ENCODE measurements at places on chromosomes 12 and 14. TPM values are rescaled to one million over a fixed set of nuclear protein-coding genes. Genes with fewer than 3 reads are reported as not detected.

GRCh38 chr12:113214895-113215400 is 6.3 kb upstream of the TPCN1 start:
- H3K27me3 ChIP-seq = no peaks in the 10 kb centered on the region
- H3K36me3 ChIP-seq = no peaks in the 10 kb centered on the region
- no peak overlapping the region for H3K27ac ChIP-seq
- H3K4me1 ChIP-seq = peaks cover 35% of the 10 kb centered on the region
- H3K4me3 ChIP-seq = no peak overlapping the region
- no peak for DNase-seq

DNA sequence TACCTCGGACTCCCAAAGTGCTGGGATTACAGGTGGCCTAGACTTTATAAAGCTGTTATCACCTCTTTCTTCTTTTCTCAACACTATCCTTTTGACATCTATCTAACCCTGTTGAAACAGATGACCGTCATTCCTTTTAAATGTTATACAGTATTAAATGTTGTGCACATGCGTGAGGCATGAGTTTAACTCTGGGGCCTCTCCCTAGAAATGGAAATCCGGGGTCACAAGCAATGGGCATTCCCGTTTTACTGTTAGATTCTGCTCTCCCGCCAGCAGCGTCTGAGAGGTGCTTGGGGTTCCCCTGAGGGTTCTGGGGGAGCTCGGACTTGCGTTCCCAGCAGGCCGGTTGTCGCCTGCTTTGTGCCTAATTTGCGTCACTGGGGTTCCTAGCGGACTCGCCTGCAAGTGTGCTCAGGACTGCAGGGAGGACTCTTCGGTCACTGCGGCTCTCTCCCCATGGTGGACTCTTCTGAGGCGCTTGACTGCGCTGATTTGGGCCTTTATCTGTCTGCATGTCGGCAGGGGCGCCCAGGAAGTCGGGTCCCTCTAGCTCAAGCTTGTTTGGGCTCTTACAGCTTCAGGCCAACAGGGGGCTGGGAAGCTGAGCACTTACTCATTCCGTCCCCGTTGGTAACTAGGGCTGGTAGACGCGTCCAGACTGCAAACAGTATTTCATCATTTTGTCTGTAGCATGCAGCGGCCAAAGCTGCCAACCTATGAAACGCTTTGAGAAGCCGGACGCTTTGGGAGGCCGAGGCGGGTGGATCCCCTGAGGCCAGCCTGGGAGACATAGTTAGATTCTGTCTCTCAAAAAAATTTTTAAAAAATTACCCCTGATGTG is 1.2 kb upstream of the RAN start:
- peak overlapping the region; percentile 65 for H3K4me3 ChIP-seq
- peak; percentile 62 for DNase-seq
- H3K4me1 ChIP-seq = peaks cover 65% of the 10 kb centered on the region
- H3K27me3 ChIP-seq = no peaks in the 10 kb centered on the region
- peak overlapping the region; percentile 76 for H3K27ac ChIP-seq

DNA sequence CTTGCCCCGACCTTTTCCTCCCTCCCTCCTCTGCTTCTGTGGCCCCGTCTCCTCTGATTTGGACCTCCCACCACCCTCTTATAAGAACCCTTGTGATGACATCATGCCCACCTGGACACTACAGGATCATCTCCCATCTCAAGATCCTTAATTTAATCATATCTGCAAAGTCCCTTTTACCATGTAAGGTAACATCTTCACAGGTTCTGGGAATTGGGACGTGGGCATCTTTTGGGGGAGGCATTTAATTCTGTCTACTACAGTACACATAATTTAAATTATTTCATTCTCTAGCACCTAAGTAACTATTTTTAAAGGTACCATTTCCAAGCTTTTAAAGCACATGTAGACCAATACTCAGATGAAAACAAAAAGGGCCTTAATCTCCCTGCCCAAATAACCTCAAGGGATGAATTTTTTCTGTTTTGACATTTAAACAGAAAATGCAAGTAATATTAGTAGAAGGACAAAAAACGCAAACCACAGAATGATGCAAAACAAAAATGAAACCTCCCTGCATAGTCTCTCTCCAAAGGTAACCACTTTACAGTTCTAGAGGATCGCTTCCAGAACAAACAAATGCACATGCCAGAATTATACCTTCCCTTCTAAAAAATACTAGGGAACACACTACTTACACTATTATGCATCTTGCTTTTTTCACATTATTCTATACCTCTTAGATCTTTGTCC is 222.1 kb downstream of the AACS start:
- H3K4me3 ChIP-seq = no peak overlapping the region
- no peak for DNase-seq
- no peaks in the 10 kb centered on the region for H3K4me1 ChIP-seq
- H3K36me3 ChIP-seq = no peaks in the 10 kb centered on the region

GRCh38 chr12:67082221-67082620 is 186.9 kb upstream of the CAND1 start:
- no peak overlapping the region for H3K27ac ChIP-seq
- no peak overlapping the region for H3K4me3 ChIP-seq
- no peak for DNase-seq
- no peaks in the 10 kb centered on the region for H3K4me1 ChIP-seq

The TMEM253 gene
- not detected for total RNA-seq

DNA sequence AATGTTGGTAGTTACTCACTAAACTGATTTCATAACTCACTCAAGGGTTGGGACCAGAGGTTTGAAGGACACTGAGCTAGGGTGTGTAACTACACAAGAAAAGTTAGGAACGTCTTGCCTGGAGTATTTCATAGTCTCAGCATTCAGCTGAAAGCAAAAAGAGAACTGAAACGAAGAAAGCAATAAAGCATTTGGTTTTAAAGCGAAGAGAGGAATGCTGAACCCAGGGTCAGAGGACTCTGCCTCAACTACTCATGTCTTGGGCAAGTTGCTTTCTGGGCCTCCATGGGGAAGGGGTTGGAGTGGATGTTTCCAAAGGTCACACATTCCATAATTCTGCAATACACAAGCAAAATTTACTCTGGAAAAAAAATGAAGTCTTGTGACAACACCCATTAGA is 1.4 kb downstream of the GNS start:
- DNase-seq = no peak
- H3K4me1 ChIP-seq = peaks cover 49% of the 10 kb centered on the region
- no peak overlapping the region for H3K4me3 ChIP-seq
- H3K27ac ChIP-seq = no peak overlapping the region
- H3K27me3 ChIP-seq = no peaks in the 10 kb centered on the region

GRCh38 chr14:34090451-34090850 is 139.6 kb upstream of the EGLN3 start:
- H3K4me3 ChIP-seq = no peak overlapping the region
- H3K27me3 ChIP-seq = no peaks in the 10 kb centered on the region
- peaks cover 6% of the 10 kb centered on the region for H3K4me1 ChIP-seq
- no peaks in the 10 kb centered on the region for H3K36me3 ChIP-seq
- H3K27ac ChIP-seq = no peak overlapping the region
- DNase-seq = no peak

- no peak overlapping the region for H3K4me3 ChIP-seq
- no peak overlapping the region for H3K27ac ChIP-seq
- DNase-seq = no peak
- no peaks in the 10 kb centered on the region for H3K36me3 ChIP-seq
These were observed 270.8 kb downstream of the BCL11B start for GRCh38 chr14:99001241-99001640.

DNA sequence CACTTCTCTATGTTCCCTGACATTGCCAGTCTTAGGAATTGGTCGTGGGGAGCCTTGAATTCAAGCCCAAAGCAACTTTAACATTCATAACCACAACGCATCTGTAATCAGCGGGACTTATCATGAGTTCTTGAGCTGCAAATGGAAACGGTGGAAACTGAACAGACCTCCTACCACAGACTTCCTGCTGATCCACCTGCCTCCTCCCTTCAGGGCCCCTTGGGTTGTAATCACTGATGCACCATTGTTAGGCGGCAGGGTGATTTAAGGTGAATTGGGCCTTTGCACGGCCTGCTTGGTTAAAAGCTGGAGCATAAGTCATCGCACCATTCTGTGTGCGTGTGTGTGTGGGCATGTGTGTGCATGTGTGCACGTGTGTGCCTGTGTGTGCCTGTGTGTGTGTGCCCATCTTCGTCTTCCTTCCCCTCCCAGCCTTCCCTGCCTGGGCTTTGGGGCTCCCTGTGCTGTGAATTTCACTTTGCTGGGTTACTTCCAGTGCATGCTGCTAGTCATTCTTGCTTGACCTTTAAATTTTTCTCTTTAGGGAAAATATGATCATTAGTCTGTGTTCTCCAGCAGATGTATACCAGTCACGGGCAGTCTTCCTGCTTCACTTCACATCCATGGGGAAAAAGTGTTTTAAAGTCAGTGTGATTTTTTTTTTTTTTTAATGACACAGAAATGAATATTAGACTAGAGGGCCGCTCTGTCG is 29.1 kb downstream of the CHST11 start:
- peaks cover 93% of the 10 kb centered on the region for H3K4me1 ChIP-seq
- no peak overlapping the region for H3K4me3 ChIP-seq
- H3K36me3 ChIP-seq = no peaks in the 10 kb centered on the region
- peak overlapping the region; percentile 22 for H3K27ac ChIP-seq

The DNAI7 gene
- total RNA-seq = not detected

The ITGA7 gene
- 2.5 TPM for total RNA-seq

GRCh38 chr14:32407130-32407529 is 78.0 kb downstream of the AKAP6 start:
- H3K4me1 ChIP-seq = no peaks in the 10 kb centered on the region
- no peaks in the 10 kb centered on the region for H3K36me3 ChIP-seq
- H3K27ac ChIP-seq = no peak overlapping the region
- H3K4me3 ChIP-seq = no peak overlapping the region

DNA sequence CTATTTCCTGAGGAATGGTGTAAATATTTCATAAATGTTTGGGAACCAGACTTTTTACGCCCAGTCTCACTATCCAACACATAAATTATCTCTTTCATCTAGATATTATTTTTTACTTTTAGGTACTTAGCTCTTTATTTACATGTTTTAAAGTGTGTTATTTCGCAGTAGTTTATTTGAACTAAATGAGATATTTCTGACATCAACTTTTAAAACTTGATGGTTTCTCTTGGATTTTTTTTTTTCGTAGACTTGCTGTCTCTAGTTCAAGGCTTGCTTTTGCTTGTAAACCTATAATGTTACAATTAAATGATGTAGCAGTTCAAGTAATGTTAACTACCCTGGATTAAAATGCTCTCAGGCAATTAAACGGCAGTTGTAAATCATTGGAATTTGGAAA is 241.7 kb upstream of the PDE3A start:
- H3K4me1 ChIP-seq = no peaks in the 10 kb centered on the region
- no peaks in the 10 kb centered on the region for H3K27me3 ChIP-seq
- H3K27ac ChIP-seq = no peak overlapping the region

The KRT6A gene
- not detected for total RNA-seq

GRCh38 chr12:132109741-132110140 is 34.4 kb downstream of the DDX51 start:
- H3K27ac ChIP-seq = no peak overlapping the region
- H3K36me3 ChIP-seq = peaks cover 18% of the 10 kb centered on the region
- no peak for DNase-seq
- no peak overlapping the region for H3K4me3 ChIP-seq
- H3K4me1 ChIP-seq = no peaks in the 10 kb centered on the region
- H3K27me3 ChIP-seq = no peaks in the 10 kb centered on the region

DNA sequence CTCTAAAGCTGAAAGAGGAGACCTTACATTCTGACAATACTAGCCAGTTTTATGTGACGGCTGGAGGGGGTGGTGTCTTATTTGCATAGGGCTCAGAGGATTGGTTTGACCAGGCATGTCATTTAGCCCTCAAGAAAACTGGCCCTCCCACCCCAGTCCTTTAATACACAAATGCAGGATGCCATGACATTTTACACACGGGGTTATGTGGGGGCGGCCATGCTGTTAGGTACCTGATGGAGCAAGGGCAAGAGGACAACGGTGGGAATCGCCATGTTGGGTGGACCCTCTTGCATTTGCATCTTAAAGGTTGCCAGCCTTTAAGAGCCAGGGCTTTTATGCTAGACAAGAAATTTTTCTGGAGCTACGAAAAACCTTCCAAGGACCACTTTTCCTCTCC is 23.3 kb downstream of the MDM2 start:
- peaks cover 4% of the 10 kb centered on the region for H3K4me1 ChIP-seq
- H3K4me3 ChIP-seq = no peak overlapping the region
- DNase-seq = no peak
- no peaks in the 10 kb centered on the region for H3K27me3 ChIP-seq
- peaks cover 25% of the 10 kb centered on the region for H3K36me3 ChIP-seq
- no peak overlapping the region for H3K27ac ChIP-seq

- no peaks in the 10 kb centered on the region for H3K36me3 ChIP-seq
- no peaks in the 10 kb centered on the region for H3K4me1 ChIP-seq
- no peak overlapping the region for H3K4me3 ChIP-seq
- H3K27me3 ChIP-seq = no peaks in the 10 kb centered on the region
These were observed 9.9 kb downstream of the GTSF1 start for GRCh38 chr12:54463484-54463883.

The GLIPR1L1 gene
- total RNA-seq = not detected

GRCh38 chr12:50506753-50507473 is 2.1 kb downstream of the DIP2B start:
- no peak overlapping the region for H3K4me3 ChIP-seq
- H3K36me3 ChIP-seq = no peaks in the 10 kb centered on the region
- H3K4me1 ChIP-seq = peaks cover 53% of the 10 kb centered on the region
- peak overlapping the region; percentile 3 for H3K27ac ChIP-seq
- H3K27me3 ChIP-seq = no peaks in the 10 kb centered on the region
- DNase-seq = no peak

The NTS gene
- not detected for total RNA-seq

DNA sequence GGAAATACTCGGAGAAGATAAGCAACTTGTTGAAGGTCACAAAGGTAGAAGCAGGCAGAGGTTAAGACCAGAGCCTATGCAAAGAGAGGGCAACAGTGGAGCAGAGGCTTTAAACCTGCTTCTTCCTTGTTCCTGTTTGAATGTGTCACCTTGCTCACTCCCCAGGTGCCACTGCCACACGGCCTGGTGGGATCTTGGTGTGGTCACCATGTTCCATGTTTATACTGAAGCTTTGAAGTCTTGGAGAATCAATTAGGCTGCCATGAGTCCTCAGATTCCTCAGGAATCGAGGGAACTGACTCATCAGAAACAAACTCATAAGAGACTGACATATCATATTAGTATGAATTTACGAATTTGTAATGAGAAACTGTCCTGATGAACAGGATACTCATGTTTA is 46.8 kb downstream of the IQSEC3 start:
- no peak overlapping the region for H3K4me3 ChIP-seq
- no peaks in the 10 kb centered on the region for H3K27me3 ChIP-seq
- H3K27ac ChIP-seq = no peak overlapping the region
- no peak for DNase-seq

The OR4Q3 gene
- total RNA-seq = not detected

GRCh38 chr14:65210118-65210821 is 108.0 kb upstream of the MAX start:
- DNase-seq = no peak
- no peak overlapping the region for H3K4me3 ChIP-seq
- peaks cover 68% of the 10 kb centered on the region for H3K4me1 ChIP-seq
- no peaks in the 10 kb centered on the region for H3K27me3 ChIP-seq
- H3K36me3 ChIP-seq = no peaks in the 10 kb centered on the region

GRCh38 chr12:76383988-76384387 is 35.8 kb upstream of the BBS10 start:
- peaks cover 17% of the 10 kb centered on the region for H3K36me3 ChIP-seq
- H3K4me1 ChIP-seq = no peaks in the 10 kb centered on the region
- H3K27ac ChIP-seq = no peak overlapping the region

GRCh38 chr12:106094304-106094703 is 44.5 kb downstream of the NUAK1 start:
- no peaks in the 10 kb centered on the region for H3K27me3 ChIP-seq
- no peak overlapping the region for H3K4me3 ChIP-seq
- H3K27ac ChIP-seq = no peak overlapping the region
- DNase-seq = no peak
- H3K4me1 ChIP-seq = no peaks in the 10 kb centered on the region

GRCh38 chr12:77760271-77761025 is 70.2 kb upstream of the NAV3 start:
- H3K4me1 ChIP-seq = no peaks in the 10 kb centered on the region
- no peak overlapping the region for H3K4me3 ChIP-seq
- H3K36me3 ChIP-seq = no peaks in the 10 kb centered on the region
- no peak overlapping the region for H3K27ac ChIP-seq

The IRAK3 gene
- total RNA-seq = 0.47 TPM
